ENCODE measurements at places on chromosomes 4 and X.

DNA sequence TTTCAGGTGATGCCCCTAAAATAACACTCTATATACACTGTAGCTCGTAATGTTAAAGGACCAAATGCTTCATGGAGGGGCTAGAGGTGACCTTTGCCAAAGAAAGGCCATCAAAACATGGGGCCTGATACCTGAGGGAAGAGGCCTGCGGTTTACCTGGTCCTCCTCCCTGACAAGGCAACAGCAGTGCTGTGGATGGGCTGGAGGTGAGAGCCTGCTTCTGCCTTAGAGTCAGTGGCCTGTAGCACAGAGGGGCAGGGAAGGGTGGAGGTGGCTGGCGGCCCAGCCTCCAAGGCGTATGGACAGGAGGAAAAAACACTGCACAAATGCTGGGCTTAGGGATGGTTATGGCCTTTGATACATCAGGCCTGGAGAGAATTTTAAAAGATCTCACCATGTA, 137.8 kb upstream of the USP38 start:
- DNase-seq, result no peak

- DNase-seq, result peak; percentile 53
Observed at GRCh38 chr4:36088542-36088941, 155.8 kb downstream of the ARAP2 start.

DNA sequence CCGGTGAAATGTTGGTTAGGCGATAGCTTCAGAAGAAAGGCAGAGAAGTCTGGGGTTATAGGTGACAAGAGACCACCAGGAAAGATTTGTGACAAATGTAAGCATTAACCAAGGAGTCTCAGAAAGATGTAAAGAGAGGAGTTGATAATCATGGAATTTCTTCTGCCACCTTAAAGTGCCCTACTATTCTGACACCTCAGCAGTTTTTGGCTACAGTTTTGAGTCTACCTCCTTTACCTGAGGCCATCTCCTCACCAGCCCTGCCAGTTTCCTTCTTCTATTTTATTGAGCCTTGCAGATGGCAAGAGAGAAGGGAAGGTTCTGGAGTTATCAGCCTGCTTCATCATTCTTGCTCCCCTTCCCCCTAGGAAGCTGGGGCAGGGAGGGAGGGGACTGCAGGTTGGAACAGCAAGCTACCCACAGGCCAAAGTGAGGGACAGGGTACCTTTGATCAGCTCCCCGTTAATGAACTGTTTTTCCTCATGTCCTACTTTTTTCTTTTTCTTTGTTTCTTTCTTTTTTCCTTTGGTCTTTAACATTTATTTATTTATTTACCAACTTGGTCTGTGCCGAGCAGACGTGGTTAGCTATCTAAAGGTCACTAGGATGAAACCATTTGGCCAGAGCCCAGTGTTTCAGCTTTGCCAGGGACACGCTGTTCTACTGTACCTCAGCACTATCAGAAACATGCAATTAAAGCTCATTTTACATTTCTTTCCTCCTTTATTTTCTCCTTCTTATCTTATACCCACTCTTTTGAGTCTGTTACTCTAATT, 438.7 kb upstream of the AR start:
- DNase-seq, result no peak

DNA sequence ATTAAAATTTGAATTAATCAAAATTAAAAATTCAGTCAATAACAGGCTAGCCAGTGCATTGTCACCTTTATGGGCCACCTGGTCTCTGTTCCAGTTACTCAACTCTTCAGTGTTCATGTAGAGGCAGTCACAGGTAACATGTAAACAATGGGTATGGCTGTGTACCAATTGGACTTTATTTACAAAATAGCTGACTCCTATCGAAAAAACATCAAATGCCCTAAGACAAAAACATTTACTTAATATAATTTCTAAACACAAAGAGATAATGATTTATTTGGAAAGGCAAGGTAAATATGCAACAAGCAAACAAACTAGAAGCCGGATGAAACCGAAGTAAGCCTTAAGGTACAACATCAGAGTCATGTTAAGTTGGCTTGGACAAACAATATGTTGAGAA, 8.8 kb downstream of the TMEM150C start:
- DNase-seq, result no peak

DNA sequence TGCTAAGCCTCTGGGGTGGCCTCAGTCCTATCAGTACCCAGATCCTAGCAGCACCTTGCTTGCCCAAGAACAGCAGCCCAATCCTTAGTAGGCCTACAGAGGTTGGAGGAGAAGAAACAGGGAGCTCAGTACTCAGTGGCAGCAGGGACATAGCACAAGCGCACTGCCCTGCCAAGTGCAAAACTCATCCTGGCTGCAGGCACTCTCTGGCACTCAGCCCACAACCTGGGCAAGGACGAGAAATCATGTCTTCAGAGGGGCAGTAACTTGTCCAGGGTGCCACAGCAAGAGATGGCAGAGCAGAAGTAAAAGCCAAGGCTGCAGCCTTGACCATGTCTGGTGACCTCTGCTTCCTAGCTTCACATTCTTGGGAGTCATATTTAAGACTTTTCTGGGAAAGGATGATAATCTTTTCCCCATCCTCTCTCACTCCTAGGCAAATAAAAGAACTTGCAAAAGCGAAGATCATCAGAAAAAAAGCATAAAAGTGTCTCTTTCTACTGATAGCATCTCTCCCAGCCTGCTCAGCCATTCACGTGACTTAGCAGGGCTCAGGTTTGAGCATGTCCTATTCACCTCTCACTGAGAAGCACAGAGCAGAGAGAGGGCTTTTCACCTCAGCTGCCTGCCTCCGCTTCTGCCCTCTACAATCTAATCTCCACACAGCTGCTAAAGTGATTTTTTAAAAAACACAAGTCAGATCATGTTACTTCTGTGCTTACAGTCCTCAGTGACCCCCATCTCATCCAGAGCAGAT, 37.2 kb upstream of the MAGEA4 start:
- DNase-seq, result no peak

GRCh38 chr4:63296773-63297172, 1112.5 kb downstream of the TECRL start:
- DNase-seq, result no peak

GRCh38 chrX:123961268-123962005, at the start of gene STAG2:
TSS of gene STAG2 (plus strand) at chrX:123961706. CDS start at chrX:124022628, 60,922 bp downstream.
- DNase-seq, result peak; percentile 86

DNA sequence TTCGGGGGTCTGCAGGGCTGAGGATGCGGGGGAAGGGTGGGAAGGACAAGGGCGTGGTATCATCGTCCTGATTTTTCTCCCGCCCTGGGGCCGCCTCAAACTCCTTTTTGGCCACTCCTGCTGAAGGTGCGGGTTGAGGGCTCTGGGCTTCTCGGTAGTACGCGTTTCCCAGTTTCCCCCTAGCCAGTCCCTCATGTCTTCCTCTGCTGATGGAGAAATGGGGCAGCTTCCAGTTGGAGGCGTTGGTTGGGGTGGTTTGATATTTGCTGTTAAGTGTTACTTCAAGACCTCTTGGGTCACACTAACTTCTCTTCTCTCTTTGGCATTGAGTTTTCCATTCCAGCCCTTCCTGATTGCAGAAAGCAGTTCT, 482 bp downstream of the GSTCD start:
- no peak for DNase-seq

- DNase-seq, result no peak
Observed at GRCh38 chr4:82842593-82842992, 44.0 kb upstream of the SCD5 start.

GRCh38 chrX:31237189-31237588, 165.3 kb upstream of the FTHL17 start:
- DNase-seq, result no peak

DNA sequence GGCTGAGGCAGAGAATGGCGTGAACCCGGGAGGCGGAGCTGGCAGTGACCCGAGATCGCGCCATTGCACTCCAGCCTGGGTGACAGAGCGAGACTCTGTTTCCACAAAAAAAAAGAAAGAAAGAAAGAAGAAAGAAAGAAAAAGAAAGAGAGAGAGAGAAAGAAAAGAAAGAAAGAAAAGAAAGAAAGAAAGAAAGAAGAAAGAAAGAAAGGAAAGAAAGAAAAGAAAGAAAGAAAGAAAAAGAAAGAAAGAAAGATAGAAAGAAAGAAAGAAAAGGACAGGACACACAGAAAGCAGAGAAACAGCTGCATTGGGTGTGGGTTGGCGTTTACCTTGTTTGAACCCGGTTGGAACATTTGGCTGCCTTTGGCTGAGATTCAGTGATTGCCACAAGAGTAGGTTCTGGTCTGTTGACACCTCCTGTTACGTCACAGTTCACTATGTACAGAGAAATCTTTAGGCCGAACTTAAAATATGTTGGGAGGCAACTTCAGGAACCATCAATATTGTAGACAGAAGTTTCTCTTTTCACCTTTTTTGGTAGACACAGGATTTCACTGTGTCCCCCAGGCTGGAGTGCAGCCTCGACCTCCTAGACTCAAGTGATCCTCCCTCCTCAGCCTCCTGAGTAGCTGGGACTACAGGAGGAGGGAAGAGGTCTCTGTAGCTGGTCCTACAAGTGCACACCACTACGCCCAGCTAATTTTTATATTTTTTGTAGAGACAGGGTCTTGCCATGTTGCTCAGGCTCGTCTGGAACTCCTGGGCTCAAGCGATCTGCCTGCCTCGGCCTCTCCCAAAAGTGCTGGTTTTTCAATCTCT, 16.3 kb upstream of the PLCXD1 start:
- no peak for DNase-seq

DNA sequence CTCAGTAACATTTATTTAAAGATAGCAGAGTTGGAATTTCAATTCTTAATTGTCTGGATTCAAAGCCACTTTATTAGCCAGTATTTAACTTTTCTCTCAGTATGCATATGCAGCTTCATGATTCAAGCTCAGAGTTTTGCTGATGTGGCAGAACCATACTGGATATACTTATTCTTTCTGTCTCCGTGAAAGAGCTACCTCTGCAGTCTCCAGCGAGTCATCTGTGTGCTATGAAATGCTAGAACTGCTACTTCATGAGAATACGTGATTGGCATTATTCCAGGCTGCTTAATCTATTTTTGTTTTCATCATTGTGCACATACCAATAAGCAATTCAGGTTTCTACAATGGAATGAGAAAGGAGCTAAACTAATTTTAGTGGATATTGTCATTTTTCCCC, 743.7 kb downstream of the C4orf33 start:
- DNase-seq, result no peak

DNA sequence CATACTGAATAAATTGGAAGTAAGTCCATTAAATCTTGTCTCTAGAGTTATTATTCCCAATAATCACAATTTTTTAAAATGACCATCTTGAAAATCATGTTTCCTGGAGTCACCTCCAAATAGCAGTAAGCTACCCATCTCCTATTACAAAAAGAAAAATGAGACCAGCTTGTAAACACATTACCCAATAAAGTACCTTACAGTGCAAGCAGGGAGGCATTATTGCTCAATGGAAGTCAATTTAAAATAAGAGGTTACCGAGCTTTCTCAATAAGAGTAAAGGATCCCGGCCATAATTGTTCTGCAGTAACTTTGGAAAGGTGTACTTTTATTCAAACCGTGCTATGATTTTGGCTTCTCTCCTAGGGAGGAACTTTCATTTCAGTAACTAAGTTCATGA, 78.0 kb downstream of the DMD start:
- DNase-seq, result no peak

GRCh38 chr4:13527192-13527980, 16.9 kb downstream of the NKX3-2 start:
- no peak for DNase-seq

DNA sequence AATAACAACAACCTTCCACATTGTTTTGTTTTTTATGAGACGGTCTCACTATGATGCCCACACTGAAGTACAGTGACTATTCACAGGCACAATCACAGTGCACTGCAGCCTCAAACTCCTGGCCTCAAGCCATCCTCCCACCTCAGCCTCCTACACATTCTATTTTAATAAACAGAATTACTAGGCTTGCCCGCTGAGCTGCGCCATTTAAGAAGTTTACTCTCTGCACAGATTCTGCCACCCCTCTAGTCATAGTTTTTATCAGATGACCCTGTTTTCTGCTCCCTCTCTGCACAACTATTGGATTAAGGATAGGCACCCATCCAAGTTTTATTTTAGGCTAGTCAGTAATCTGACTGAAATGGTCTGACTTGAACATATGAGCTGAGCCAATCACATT, 11.3 kb upstream of the COX18 start:
- DNase-seq, result no peak

- no peak for DNase-seq
Observed at GRCh38 chr4:173091362-173091761, 77.2 kb upstream of the GALNT7 start.

- DNase-seq, result no peak
Observed at GRCh38 chr4:168634276-168634802, 137.5 kb downstream of the PALLD start.

DNA sequence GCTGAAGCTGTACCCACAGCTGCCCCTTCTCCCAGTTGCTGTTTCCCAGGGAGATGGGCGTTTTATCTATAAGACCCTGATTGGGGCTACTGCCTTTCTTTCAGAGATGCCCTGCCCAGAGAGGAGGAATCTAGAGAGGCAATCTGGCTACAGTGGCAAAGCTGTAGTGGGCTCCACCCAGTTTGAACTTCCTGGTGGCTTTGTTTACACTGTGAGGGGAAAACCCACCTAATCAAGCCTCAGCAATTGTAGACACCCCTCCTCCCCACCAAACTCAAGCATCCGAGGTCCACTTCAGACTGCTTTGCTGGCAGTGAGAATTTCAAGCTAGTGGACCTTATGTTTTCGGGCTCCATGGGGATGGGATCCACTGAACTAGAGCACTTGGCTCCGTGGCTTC, 240.4 kb upstream of the AFF2 start:
- no peak for DNase-seq

- no peak for DNase-seq
Observed at GRCh38 chr4:78418406-78418805, 133.2 kb upstream of the ANXA3 start.

- DNase-seq, result no peak
Observed at GRCh38 chr4:170672381-170672965, 582.7 kb upstream of the AADAT start.

- DNase-seq, result no peak
Observed at GRCh38 chr4:77314697-77315096, 157.7 kb downstream of the CCNG2 start.

DNA sequence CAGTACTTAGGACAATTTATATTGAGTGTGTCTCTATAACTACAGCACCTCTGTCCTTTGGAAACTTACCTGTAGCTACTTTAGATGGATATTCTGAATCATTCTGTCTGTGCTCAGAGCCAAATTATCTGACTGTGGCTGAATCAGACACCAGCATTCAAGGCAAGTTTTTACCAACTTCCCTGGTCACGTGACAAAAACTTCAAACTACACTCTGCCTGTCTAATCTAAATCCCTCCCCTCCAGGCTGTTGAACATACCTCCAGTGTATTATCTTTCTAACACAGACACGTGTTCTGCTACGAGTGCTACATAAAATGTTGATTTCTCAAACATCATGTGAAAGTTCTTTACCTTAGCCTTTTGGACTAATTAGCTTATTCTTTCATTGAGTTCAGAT, 641.2 kb upstream of the CPEB2 start:
- DNase-seq, result no peak

GRCh38 chr4:159015841-159016240, 87.0 kb upstream of the RAPGEF2 start:
- DNase-seq, result no peak
